CD4-positive, alpha-beta T cell (primary cell): ENCODE measurements at places on chromosomes 2 and 18.

GRCh38 chr18:45171679-45172191, 443.5 kb upstream of the SLC14A2 start:
- no peak for DNase-seq

DNA sequence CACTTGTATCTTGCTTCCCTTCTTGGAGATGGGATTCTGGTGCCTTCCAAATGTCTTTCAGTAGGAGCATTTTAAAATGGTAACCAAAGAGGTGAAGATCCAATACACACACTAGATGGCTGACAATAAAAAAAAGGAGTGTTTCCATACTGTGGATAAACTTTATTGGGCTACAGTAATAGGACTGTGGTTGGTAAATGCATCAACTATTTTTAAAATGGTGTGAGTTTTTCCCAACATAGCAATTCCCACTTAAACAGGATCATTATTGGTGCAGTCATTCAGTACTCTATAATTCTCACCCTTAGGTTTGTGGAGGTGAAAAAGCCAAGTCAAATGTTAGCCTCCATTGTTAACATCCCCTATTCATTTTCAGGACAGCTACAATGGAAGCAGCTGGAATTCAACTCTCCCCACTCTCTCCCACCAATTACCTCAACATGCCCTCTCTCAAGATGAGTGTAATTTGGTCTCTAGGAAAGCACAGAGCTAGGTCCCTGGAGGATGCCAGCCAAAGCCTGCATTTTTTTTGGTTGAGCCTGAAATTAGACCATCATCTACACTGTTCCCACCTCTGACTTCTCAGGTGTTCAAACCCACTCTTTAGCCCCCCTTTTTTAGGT, 273.3 kb downstream of the TCF4 start:
- no peak for DNase-seq

GRCh38 chr2:46430413-46430812, 49.0 kb upstream of the TMEM247 start:
- DNase-seq: no peak

DNA sequence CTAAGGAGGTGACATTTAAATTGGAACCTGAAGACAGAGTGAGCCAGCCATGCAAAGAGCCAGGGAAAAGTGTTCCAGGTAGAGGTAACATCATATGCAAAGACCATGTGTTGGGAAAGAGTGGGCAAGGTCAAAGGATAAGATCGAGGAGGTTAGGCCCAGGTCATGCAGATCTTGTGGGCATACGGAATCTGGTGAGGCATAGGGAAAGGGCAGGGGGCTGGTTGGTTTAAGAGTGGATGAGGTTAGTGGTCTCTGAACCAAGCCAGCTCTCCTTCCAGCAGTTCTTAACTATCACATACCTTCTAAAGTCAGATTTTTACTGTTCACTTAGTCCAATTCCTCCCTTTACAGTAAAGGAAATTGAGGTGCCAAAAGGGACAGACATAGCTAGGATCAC, 3.0 kb downstream of the ANKRD53 start:
- DNase-seq: no peak

DNA sequence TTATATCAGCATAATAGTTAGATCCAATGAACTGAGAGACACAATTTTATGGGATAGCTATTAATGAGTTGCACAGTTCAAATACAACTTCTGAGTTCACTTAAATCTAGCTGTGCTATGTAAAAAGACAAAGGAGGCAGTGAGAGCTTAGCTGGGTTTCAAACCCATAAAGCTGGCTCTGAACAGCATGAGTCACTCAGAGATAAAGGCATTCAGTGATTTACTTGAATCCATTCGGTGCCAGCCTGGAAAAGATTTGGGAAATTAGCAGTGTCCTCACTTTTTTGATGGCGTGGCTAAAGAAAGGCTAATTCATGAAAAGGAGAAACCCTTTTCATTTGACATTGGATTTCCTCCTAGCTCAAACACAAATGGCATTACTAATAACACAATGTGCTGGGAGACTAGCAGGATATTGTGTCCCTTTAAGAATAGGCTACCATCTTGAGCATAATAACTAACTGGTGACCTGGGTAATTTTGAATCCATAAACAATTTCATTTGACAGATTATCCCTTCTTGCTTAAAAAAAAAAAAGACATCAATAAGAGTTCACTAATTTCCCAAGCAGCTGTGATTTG, 98.4 kb upstream of the NEUROD1 start:
- no peak for DNase-seq

GRCh38 chr2:111676291-111676822, 207.6 kb downstream of the ANAPC1 start:
- DNase-seq: no peak
